ENCODE measurements at places on chromosomes 3 and 15.

DNA sequence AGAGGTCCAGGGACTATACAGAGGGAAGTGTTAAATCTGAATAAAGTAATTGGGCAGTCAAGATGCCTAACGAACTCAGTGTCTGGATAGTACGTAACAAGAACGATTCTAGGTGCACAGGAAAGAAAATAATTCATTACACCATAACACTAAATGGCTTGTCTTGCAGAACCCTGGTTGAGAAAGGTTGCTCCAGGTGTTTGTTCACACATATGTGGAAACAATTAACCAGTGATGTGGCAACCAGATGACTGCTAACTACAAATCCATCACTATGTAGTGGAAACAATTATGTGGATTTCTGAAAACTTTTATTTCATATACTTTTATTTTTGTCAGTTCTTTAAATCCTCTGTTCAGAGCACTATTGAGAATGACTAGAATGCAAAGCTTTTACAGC is 10.4 kb upstream of the HDC start:
- no peak for DNase-seq

- no peak for DNase-seq
Observed at GRCh38 chr3:195918176-195918575, 9.8 kb upstream of the TNK2 start.

GRCh38 chr15:41124058-41124457 is 8.0 kb upstream of the INO80 start:
- no peak for DNase-seq

DNA sequence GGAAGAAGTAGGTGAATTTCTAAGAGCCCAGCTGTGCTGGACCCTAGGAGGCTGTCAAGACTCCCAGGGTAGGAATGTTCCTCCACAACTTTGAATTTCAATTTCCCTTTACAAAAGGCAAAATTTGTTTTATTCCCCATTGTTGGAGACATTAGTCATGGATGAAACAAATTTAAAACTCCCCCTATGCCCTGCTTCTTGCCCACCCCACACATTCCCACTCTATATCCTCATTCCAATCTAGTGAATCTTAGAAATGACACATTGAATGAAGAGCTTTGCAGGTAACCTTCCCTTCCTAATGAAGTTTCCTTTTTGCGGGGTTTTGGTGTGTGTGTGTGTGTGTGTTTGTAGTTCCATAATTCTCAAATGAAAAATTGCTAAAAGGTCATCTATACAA is 72.6 kb downstream of the CCNL1 start:
- DNase-seq, result no peak

DNA sequence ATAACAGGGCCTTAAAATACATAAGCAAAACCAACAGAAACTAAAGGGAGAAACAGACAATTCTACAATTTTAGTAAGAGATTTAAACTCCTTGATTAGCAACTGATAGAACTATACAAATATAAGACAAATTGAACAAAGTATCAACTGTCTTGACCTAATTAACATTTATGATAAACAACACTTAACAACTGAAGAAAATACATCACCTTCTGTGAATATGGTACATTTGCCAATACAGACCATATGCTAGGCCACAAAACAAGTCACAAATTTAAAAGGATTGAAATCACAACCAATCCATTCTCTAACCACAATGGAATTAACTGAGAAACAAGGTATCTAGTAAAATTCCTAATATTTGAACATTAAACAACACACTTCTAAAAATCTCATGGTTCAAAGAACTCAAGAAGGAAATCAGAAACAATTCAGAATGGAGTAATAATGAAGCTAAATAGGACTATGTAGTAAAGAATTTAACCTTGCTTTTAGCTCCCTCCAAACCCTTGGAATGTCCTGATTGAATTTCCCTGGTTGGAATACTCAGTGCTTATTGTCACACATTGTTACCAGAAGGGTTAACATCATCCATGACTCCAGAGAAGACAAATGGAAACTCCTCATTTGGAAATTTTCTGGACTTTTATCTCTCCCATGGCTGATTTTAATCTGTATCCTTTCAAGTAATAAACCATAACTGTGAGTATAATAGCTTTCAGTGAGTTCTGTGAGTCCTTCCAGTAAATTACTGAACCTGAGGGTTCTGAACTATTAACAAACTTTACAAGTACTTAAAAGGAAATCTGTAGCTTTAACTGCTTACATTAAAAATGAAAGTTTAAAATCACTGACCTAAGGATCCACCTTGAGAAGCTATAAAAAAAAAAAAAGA is 88.8 kb downstream of the DLG1 start:
- no peak for DNase-seq

DNA sequence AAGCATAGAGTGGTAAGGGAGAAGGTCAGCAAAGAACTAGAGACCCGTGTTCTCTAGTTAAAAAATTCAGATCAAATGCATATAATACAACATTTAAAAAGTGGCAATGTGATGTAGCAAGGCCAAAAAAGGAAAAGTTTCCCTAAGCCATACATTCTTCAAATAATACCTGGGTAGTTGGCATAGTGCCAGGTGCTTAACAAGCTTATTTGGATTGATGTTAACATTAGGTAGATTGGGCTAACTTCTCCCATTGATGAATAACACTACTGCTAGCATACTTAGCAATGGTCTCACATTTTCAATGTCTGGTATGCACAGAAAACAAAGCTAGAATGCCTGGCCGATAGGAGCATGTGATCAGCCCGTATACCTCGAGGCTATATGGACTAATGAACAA is 283.6 kb upstream of the RARB start:
- DNase-seq, result no peak

- DNase-seq, result no peak
Observed at GRCh38 chr3:39232859-39233258, 40.5 kb upstream of the XIRP1 start.

DNA sequence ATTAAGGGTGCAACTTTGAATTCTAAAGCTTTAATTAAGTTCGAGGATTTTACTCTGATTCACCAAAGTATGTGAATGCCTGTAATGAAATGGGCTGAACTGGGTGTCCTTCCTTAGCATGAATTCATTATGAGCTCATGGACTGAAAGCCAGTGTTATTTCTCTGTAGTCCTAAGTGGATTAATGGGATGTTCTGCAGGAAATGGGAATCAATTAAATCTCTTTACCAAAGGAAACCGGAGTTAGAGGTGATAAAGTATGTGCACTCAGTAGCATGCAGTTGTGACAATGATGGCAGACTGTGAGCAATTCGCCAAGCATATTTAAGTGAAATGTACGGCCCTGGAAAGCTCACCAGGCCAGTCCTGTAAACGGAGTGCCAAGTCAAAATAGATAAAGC is 138.7 kb downstream of the CHL1 start:
- no peak for DNase-seq

- DNase-seq, result no peak
Observed at GRCh38 chr3:57078635-57079473, 18.4 kb downstream of the SPATA12 start.

DNA sequence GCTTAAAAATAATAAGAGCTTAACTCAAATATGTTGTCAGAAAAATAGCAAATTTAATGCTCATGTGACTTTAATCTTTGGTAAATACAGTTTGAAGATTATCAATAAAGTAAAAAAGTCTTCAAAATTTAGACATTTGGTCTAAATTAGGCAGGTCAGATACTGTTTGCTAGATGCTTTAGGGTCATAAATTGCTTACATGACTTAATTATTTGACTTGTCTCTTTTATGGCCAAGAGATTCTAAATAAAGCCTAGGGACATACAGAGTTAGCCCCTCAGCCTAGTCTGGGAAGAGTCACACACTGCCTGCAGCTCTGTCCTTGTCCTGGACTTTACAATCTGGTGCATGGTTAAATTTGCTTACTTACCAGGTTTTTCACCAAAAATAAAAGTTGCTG is 198.3 kb upstream of the LRRFIP2 start:
- no peak for DNase-seq

GRCh38 chr15:94453227-94453988 is 222.0 kb downstream of the MCTP2 start:
- DNase-seq, result no peak

- no peak for DNase-seq
Observed at GRCh38 chr3:101119535-101119934, 126.3 kb upstream of the ABI3BP start.

- no peak for DNase-seq
Observed at GRCh38 chr3:194102436-194102835, 33.5 kb upstream of the HES1 start.

- no peak for DNase-seq
Observed at GRCh38 chr3:186200726-186201125, 91.8 kb upstream of the ETV5 start.

- no peak for DNase-seq
Observed at GRCh38 chr3:191721390-191721861, 260.5 kb downstream of the PYDC2 start.

DNA sequence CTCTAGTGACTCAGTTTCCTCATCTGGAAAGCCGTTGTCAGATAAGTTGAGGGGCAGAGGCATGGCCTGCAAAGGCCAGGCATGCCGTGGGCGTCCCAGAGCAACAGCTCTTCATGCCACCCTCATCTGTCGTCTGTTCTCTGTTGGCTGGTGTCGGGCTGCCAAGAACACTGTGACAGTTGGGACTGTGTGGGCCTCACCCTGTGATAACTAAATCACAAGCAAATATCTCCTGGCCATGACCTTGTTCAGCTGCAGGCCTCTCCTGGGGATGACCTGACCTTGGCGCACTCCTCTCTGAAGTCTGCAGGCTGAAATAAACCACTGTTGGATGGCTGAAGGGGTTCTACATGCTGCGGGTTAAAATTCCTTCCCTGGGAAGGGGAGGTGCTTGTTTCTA is 145.9 kb downstream of the SHQ1 start:
- no peak for DNase-seq

DNA sequence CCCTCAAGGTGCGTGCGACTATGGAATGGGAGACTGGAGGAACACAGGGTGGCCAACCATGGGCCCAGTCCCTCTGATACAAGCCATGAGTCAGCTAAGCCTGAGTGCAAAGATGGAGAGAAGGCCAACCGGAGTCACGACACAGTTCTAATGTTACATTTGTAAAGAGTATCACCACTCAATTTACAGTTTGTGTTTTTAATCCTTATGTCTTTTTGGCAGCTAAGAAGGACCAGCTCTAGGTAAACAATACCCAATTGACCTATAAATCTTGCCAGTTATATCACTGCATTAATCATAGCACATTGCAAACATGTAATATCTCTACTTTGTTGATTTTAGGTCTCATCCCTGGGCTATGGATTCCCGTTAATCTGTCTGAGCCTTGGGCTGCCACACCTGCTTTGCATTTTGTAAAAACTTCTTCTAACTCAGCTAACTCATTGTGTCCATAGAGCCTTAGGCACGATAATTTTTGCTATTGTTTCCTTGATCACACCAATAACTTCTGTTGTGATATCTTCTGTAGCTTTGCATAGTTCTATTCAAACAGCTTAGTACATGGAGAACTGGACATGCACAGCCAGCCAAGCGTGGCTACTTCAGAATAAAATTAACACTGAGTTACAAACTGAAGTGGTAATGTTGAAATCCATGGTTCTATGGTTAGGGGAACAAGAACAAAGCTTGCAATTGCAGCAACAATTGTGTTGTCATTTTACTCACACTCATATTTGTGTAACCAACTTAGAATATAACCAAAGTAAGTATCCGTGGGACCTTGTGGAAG is 50.3 kb downstream of the LSM3 start:
- DNase-seq, result peak; percentile 18

GRCh38 chr3:195508185-195508584 is 34.9 kb downstream of the PPP1R2 start:
- DNase-seq, result no peak

DNA sequence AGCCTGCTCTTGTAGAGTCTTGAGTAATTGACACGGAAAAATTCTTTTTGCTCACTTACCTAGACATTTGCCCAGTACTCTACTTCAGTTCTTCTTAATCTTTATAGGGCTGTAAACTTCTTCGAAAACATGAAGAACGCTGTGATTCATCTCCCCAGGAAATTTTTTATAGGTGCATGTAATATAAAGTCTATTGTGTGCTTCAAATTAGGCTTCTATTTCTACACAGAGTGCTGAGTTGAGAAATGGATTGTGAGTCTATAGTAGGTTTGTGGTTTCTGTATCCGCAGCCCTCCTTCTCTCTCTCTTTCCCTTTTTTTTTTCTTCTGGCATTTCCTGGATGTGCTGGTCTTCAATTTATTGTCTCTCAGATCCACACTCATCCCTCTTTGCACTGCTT is 183.3 kb upstream of the DCBLD2 start:
- no peak for DNase-seq

- no peak for DNase-seq
Observed at GRCh38 chr3:4586381-4586780, 93.2 kb downstream of the ITPR1 start.

GRCh38 chr3:161990036-161990435 is 493.4 kb downstream of the OTOL1 start:
- DNase-seq, result no peak

DNA sequence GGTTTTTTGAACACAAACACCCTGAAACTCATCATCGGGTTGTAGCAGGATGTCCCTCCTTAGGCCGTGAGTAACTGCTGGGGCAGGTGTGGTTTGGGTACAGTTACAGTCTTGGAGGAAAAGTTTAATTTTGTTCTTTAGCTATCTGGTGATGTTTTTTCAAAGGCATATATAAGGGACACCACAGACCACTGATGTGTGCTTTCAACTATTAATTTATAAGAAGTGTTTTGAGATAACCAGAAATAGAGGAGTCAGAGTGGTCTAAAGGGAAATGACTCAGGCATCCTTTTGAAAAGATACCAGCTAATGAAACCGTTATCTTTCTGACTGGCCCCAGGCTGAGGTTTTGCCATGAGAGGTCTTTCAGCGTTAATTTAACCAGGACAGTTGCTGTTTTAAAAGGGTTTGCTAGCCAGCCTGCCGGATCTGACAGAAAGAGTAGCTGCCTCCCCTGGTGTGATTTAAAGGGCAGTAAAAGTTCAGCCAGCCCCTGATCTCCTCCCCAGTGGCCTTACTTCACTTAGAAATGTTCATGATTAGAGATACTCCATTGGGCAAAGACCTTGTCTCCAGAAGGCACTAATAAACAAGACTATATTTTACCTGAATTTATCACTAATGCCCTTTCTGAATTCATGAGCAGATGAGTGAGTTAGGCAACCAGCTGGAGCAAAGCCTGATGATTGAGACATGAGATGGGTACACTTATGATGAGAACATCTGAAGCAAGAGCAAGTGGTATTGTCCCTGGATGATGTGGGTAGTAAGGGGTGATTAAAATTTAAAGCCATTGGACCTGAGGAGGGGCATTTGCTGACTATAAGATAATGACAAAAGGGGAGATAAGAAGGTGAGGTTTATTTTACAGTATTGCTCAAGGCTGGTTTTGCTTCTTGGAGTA is 482.5 kb upstream of the TBL1XR1 start:
- no peak for DNase-seq

DNA sequence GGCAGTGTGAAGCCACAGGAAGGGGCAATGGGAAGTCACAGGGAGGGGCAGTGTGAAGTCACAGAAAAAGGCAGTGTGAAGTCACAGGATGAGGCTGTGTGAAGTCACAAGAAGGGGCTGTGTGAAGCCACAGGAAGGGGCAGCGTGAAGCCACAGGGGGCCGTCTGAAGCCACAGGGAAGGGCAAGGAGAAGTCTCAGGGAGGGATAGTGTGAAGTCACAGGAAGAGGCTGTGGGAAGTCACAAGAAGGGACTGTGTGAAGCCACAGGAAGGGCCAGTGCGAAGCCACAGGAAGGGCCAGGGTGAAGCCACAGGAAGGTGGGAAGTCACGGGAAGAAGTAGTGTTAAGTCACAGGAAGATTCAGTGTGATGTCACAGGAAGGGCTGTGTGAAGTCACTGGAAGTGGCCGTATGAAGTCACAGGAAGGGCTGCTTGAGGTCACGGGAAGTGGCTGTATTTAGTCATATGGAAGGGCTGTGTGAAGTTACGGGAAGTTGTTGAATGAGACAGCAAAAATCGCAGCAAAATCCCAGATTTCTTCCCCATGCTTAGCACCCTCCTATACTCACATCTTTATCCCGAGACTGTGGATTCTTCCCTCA is 38.6 kb downstream of the GASK1A start:
- no peak for DNase-seq

- DNase-seq, result no peak
Observed at GRCh38 chr15:81014446-81015093, 13.8 kb downstream of the TLNRD1 start.

Data from NCI-H526 (cell line).